GDM1 (cell line): ENCODE measurements at places on chromosomes 1 and 21.

- DNase-seq, result no peak
These were observed 19.9 kb downstream of the RPL5 start for GRCh38 chr1:92851729-92852128.

DNA sequence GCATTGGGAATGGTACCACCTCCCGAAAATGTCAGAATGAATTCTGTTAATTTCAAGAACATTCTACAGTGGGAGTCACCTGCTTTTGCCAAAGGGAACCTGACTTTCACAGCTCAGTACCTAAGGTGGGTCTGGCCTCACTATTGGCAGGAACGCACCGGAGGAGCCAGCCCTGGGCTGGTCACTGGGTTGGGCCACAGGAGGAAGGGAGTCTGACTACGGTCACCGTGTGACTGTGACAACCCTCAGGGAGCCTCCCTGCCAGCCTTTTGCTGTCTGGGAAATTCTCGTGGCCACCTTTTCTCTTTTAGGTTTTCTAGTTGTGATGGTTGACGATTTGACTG is 2.2 kb downstream of the IL10RB start:
- DNase-seq, result no peak

- DNase-seq, result no peak
These were observed 223.2 kb upstream of the FOXD3 start for GRCh38 chr1:63099188-63099587.

DNA sequence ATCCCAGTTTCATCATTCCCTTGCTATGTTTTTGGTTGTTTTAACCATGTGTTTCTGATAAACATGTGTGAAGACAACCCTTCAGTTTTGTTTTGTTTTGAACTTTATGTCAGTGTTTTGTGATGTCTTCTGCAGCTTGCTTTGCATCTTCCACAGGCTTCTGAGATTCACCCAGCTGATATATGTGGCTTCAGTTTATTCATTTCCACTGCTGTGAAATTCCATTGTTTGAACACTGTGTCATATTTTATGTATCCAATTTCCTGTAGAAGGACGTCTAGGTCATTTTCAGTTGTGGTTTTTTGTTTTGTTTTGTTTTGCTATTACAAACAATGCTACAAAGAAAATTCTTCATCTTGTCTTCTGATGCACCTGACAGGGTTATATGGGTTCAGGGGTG is 27.2 kb upstream of the SLC26A9 start:
- DNase-seq, result no peak

- no peak for DNase-seq
These were observed 13.1 kb downstream of the TXNIP start for GRCh38 chr1:145983206-145983675.

DNA sequence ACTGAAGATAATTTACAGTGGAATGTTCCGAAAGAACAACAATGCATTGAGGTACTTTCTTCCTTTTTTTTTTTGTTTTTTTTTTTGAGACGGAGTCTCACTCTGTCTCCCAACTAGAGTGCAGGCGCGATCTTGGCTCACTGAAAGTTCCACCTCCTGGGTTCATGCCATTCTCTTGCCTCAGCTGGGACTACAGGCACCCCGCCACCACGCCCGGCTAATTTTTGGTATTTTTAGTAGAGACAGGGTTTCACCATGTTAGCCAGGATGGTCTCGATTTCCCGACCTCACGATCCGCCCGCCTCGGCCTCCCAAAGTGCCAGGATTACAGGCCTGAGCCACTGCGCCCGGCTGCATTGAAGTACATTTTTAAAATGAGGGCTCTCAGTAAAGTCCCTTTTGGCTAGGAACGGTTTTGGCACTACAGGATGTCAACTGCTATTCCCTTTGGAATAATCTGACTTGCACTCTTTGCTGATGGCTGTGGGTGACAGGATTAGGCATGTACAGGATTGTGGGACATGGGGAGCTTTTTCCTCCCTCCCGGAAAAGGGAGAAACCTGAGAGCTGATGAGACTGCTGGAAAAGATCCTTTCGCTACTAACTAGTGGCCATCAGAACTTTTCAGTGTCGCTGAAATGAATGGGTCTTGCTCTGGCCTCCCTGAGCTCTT is 56.9 kb upstream of the EDEM3 start:
- no peak for DNase-seq

GRCh38 chr1:67103548-67103947 is 31.2 kb downstream of the C1orf141 start:
- no peak for DNase-seq

DNA sequence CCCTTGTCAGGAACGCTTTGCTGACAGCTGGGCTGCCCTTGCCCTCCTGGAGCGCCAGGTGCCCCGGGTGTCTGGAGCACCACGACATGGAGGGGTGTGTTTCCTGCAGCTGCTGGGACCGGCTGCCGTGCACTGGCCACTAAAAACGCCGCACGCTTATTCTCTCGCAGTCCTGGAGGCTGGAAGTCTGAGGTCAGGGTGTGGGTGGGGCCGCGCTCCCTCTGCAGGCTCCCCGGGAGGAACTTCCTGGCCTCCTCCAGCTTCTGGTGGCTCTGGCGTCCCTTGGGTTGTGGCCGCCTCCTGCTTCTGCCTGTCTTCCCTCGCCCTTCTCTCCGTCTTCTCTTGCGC is 28.0 kb upstream of the PLCH2 start:
- DNase-seq, result no peak

DNA sequence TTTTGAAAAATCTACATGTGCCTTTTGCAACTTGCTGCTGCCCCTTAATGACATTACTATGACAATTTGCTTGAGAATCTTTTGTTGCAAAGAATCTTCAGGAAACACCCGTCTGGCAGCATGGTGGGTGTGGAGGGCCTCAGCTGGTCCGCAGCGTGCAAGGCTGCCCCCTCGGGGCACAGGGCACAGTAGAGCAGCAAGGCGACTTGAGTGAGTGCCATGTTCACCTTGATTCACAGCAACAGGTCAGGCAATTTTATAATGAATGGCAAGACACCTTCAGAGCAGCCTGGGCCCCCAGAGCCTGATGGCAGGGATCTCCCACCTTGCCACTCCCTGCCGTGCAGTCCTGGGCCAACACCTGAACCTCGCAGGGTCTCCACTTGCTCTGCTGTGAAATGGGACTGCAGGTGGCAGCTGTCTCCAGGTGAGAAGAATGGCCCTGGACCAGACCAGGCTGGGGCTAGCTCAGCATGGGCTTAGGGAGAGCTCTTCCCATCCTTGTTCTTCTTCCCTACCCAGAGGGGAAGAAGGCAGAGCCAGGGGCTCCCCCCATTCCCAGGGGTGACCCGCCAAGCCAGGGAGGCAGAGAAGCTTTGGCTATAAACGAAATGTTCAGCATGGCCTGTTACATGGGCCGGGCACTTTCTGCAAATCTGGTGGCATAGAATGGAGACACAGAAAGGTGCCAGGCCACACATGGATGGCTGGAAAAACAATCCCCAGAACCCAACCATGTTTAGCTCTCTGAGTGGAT is 34.5 kb upstream of the ACTRT2 start:
- no peak for DNase-seq

- no peak for DNase-seq
These were observed 38.6 kb downstream of the NSL1 start for GRCh38 chr1:212752934-212753497.

DNA sequence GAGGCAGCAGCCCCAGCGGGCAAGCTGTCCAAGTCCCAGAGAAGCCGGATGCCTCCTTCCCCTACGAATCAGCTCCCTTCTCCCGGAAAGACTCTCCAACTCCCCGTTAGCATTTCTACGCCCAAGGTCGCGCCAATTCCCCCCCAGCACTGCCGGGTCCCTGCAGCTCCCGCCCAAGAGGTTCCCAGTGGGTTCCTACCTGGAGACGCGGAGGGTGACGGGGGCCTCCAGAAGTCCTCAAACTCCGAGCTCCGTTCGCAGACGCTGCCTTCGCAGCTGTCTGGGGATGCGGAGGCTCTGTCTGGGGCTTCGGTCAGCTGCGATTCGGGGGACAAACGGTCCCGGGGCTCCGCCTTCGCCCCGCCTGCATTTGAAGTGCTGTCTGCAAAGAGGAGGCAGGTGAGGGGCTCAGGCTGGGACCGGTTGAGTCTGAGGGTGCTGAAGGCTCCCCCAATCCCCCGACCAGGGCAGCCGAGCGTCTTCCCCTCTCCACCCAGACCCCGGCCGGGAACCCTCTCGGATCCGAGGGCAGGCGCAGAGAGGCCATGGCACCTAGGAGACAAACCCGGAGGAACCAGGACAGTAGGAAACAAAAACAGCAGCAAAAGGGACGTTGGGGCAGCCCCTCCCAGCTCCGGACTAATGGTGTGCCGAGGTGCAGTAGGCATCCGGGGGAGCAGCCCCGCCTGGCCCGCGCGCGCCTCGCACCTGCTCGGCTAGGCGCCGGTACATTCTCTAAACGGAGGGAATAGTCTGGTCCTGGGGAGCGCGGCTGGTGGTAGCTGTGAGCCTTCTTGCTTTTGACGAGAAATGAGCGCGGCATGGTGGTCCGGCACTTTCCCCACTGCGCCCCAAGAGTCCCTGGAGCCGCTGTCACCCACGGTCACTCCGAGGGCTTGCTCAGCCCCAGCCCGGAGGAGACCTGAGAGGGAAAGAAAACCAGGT is 3.8 kb downstream of the GFI1 start:
- DNase-seq, result no peak

GRCh38 chr1:85308833-85309350 is 32.5 kb upstream of the BCL10 start:
- DNase-seq, result no peak

DNA sequence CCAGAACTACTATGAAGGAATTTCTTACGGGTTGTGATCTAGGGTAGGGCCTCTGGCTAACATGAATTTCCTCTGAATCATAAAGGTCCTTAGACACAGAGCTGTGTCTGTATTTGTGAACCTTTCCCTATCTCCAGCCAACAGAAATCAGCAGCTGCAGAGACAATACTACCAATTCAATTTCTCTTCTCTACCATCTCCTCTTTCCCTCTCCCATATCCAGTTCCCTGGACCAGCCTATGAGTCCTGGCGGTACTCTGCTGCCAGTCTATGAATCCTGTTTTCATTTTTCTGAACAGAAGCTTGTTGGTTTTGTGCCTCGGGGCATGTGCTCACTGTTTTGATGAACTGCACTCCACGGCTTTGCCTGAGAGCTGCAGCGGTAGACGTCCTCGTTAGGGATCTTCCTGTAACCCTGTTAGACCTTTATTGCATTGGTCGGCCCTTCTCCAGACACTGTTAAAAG is 458.0 kb upstream of the VAMP3 start:
- no peak for DNase-seq

GRCh38 chr1:63887809-63888208 is 114.0 kb downstream of the ROR1 start:
- no peak for DNase-seq

DNA sequence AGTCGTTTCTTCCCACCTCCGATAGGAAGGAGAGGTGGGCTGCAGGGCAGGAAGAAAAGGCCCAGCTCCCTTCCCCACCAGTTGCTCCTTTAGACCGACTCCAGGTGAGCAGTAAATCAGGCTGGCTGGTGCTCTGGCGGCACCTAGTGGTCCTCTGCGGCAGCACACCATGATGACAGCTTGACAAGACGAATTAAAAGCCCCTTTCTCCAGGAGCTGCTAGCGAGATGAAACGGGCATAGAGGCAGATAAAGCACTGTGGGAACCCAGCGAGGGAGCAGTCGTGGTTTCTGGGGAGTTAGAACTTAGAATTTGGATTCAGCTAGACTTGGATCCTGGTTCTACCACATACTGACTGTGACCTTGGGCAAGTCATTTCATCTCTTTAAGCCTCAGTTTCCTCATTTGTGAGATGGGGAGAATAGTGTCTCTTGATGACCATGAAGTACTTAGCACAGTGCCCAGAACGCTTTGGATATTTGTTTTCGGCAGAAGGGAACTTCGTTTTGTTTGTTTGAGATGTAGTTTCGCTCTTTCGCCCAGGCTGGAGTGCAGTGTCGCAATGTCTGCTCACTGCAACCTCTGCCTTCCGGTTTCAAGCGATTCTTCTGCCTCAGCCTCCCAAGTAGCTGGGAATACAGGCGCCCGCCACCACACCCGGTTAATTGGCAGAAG is 21.8 kb upstream of the COL9A2 start:
- peak; percentile 76 for DNase-seq

DNA sequence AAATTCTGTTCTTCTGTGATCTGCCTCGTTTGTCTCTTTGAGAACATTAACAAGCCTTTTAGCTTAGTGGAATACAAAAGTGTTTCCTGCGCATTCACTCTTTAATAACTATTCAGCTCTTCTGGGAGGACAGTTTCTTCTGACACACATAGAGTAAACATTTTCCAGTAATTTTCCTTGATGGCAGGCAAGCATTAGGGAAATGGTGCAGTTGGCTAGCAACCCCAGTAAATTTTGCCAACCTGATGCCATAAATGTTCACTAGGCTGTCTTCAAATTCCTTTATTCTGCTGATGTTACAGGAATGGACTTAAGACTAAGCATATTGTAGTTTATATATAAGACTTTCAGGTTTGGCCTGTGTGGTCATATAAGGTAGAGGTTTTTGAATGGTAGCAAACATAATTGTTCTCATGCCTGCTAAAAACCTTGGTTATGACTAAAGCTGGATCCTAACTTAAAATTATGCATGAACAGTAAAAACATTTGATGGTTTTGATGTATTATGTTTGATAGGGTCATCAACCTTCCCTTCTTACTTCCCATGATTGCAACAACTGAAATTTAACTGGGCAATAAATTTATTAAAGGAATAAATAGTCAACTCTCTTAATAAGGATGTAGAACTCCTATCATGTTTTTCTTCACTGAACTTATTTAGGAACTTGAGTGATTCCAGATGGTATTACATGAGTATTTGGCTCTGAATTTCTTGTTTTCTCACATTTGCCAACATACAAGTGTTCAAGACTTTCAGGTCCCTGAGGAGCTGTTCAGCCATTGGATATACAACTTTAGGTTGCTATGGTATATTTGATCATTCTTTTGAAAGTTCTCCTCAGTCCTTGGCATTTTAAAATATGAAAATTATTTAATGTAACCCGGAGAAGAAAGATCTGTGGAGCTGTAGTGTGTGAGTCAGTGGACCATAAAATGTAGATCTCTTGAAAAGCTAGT is 223.4 kb downstream of the FMN2 start:
- DNase-seq, result no peak

DNA sequence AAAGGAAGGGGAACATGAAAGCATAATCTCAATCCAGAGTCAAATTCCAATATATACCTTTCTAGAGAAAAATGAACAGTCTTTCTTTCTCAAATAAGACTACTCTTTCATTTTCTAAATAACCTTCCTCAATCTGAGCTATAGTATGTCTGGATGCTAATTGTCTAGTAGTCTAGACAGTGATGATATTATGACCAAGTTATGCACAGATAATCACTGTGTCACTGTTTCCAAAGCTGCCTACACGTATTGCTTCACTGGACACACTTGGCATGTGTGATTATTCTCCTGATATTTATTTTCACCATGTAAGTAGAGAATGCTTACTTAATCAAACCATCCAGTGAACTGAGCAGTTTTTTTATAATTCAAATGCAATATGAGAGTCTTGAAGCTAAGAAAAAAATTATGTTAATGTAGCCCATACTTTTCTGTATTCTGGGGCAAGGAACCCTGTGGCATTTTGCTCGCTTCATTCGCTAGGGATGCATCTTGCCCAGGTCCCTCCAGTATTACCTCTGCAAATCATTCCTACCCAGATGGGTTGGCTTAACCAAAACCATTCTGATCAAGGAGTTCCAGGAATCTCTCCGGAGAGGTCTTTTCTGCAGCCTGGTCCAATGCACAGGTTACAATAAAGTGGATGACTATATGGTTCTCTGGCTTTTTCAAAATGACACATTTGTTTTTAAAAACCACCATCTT is 303.1 kb upstream of the RUNX1 start:
- DNase-seq, result no peak
